ENCODE measurements at places on chromosomes 12 and 14.

- DNase-seq, result no peak
Observed at GRCh38 chr12:55253281-55253680, 8.9 kb downstream of the OR6C74 start.

DNA sequence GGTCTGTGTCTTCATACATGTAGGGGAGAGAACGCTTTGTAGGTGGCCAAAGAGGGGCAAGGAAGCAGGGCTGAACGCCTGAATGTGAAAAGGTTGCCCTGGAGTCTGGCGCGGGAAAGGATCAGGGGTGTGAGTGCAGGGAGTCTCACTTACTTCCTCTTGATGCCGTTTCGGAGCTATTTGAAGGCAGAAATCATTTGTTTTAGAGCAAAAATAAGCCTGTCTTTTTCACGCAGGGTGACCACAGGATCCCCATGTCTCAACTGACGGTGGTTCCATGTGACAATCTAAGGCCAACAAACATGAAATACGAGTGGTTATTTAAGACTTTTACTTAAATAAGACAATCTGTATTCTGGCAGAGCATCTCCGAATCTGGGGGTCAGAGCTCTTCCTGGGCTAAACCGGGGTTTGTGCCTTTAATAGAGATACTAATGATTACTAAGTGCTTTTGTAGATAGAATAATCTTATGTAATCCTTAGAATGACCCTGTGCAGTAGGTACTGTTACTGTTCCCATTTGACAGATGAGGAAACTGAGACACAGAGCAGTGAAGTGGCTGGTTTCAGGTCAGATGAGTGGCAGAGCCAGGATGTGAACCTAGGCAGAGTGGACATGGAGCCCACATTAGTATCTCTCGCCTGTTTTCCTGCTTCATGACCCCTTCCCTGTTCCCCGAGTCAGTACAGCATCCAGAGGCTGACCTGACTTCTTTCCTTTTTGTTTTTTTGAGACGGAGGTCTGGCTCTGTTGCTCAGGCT is 1.9 kb downstream of the BRI3BP start:
- DNase-seq, result no peak

- DNase-seq, result no peak
Observed at GRCh38 chr12:14885718-14886221, at the start of gene MGP. Gene MGP (minus strand): TSS chr12:14885854. CDS start chr12:14885791, 63 bp downstream.

GRCh38 chr14:59305231-59305630 is 116.8 kb downstream of the DAAM1 start:
- no peak for DNase-seq

GRCh38 chr12:89787763-89788162 is 79.1 kb upstream of the ATP2B1 start:
- no peak for DNase-seq

- DNase-seq, result no peak
Observed at GRCh38 chr14:103806805-103807204, 40.6 kb downstream of the PPP1R13B start.

DNA sequence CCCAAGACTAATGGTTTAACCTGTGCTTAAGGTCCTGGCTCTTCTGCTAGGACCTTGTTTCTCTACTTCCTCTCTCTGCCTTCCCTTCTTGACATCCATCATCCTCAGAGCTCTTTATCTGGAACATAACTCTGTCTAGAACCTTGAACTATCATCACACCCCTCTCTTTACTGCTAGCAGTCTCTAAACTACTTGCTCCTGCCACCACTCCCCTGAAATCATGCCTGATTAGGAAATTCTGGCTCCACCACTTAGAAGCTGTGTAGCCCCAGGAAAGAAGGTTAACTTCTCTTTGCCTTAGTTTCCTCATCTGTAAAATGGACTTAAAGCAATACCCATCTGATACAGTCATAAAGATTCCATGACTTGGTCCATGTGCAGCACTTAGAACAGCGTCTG is 9.1 kb downstream of the SLC38A1 start:
- DNase-seq, result no peak

GRCh38 chr12:63826006-63826585 is 18.4 kb upstream of the SRGAP1 start:
- no peak for DNase-seq

DNA sequence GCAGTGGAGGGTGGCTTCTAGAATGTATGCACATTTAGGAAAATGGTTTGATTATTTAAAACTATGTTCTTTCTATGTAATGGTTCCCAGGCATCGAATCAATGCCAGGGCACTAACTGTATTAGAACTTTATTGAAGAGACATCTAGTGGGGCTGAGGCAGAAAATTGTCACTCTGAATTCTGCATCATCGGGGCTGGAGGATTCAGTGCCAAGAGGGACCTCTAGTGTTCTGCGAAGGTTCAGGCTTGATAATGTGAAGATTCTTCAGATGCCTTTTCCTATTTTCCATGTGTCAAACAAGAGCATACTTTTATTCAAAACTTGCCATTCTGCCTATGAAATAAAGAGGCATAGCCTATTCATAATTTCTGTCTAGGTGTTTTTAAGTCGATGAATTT is 146.3 kb downstream of the CAND1 start:
- DNase-seq, result no peak

- DNase-seq, result no peak
Observed at GRCh38 chr12:19971361-19972280, 396.7 kb upstream of the PDE3A start.

- no peak for DNase-seq
Observed at GRCh38 chr14:36553656-36554260, 28.7 kb downstream of the NKX2-8 start.

DNA sequence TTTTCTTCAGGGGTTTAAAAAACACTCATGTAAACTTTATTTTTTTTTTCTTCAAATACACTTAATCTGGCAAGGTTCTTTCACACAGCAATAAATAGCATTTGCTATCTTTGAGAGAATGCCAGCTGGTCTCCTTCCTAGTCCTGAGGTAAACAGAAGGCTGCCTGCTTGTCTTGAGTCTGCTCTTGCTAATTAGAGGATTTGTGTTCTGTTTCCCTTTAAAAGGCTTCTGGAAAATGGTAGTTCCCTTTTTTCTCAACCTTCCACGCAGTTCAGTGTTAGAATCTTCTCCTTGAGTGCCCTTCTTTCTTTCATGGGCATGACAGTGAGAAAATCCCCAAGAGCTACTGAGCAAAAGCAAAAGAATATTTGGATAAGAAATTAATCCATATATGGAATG is 92.3 kb upstream of the DCN start:
- no peak for DNase-seq

- no peak for DNase-seq
Observed at GRCh38 chr12:106889950-106890626, 65.6 kb upstream of the TMEM263 start.

GRCh38 chr12:113929312-113929989 is 36.7 kb downstream of the RBM19 start:
- DNase-seq, result no peak

GRCh38 chr12:105803292-105803691 is 335.5 kb downstream of the NUAK1 start:
- no peak for DNase-seq

DNA sequence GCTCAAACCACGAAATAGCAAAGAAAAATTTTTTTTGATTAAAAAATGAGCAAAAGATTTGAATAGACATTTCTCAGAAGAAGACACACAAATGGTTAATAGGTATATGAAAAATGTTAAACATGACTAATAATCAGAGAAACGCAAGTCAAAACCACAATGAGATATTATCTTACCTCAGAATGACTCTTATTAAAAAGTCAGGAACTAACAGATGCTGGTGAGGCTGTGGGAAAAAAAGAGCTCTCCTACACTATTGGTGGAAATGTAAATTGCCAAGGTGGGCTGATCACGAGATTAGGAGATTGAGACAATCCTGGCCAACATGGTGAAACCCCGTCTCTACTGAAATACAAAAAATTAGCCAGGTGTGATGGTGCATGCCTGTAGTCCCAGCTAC is 315.5 kb upstream of the FLRT2 start:
- DNase-seq, result no peak

- DNase-seq, result no peak
Observed at GRCh38 chr14:106811162-106811561, 1284.8 kb downstream of the TMEM121 start.

DNA sequence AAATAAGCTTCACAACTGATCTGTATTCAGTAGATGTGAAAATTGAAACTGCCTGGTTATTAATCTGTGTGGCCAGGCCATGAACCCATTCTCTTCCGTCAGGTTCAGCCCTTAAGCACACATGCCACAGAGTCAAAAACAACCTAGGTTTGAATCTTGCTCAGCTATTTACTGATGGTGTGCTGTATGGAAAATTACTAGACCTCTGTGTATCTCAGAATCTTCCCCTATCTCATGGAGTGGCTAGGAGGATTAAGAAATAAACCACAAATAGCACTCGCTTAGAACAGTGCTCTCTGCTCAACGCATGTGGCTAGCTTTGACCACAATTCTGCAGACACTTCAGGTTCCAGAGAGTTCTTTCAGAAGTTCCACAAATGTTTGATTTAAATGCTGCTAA is 240.7 kb upstream of the PLEKHG7 start:
- DNase-seq, result no peak

DNA sequence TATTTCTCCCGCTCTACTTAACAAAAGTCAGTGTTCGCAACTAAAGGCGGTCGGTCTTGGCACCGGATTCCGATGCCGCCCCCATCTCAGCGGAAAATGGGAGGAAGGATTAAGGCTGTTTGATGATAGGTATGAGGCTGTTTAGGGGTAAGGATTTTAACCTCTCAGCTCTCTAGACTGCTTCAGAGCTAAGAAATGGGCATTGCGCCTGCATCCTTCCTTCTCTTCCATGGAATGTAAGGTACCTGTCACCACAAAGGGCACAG is 1.4 kb downstream of the COCH start:
- no peak for DNase-seq

- DNase-seq, result no peak
Observed at GRCh38 chr14:77306851-77307496, 13.7 kb downstream of the POMT2 start.

DNA sequence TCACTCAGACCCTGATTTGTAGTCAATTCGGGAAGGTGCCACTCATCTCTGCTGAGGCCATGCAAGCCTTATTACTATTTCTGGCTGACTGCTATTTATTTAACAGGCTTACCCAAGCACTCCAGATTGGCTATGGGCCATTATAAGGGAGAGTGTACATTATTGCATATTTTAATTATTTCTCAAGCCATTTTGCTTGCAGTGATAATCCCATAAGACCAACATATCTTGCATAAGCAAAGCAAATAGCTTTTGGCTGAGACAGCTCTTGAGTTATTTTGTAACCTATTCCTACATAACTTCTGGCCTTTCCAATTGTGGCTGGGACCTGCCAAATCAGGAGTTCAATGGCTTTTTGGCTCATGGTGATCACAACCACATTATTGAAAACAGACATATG is 509.6 kb upstream of the USP15 start:
- DNase-seq, result no peak

- DNase-seq, result no peak
Observed at GRCh38 chr12:89574736-89575208, 48.9 kb upstream of the POC1B start.

DNA sequence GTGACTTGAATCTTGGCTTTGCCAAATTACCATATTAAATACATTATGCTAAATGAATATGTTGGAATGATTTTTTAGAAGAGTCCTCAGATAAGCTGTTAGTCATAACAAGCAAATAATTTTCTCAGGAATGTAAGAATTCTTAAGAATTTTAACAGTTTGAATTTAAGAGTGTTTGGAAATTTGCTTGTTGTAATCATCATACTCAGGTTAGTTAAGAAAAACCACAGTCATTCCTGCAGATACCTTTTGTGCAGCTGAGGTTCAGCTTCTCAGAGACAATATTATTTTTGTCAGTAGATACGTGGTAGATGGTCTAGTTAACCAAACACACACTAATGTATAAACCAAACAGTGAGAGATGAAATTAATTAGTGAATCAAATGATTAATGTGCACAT is 8.9 kb downstream of the WNK1 start:
- DNase-seq, result no peak

GRCh38 chr14:25484906-25485305 is 435.0 kb upstream of the STXBP6 start:
- DNase-seq, result no peak

DNA sequence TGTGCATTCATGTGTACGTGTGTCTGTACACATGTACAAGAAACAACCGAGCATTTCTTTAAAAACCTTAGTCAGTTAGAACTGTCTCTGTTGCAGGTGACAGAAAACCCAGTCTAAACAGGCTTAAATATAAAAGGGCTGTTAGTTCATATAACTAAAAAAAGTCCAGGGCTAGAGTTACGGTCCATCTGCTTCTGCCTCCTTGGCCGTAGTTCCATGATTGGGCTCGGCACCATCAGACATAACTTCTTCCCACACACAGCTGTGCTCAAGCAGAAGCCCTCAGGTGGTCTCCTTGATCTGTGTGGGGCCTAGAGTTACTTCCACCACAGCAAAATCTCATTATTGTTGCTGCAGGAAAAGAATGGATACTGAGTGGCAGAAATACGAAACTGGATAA is 34.6 kb downstream of the CKB start:
- DNase-seq, result no peak

- DNase-seq, result peak; percentile 56
Observed at GRCh38 chr12:685388-685787, 22.1 kb upstream of the NINJ2 start.

DNA sequence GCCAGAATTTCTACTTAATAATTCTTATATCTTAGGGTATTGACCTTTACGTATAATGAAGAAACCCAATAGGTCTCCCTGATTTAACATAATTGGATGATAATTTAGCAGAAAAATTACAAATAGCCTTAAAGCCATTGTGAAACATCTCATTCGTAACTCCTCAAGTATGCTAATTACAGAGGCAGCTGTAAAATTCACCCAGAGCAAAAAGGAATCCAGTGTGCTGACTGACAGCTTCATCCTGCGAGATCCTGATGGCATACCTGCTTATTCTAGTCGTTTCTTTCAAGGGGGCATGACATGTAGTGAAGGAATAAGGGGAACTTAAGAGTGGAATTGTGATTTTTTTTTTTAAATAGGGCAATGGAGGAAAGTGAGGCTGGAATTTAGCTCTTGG is 291.5 kb downstream of the FUT8 start:
- no peak for DNase-seq

GRCh38 chr14:78674820-78675219 is 504.6 kb downstream of the NRXN3 start:
- no peak for DNase-seq

DNA sequence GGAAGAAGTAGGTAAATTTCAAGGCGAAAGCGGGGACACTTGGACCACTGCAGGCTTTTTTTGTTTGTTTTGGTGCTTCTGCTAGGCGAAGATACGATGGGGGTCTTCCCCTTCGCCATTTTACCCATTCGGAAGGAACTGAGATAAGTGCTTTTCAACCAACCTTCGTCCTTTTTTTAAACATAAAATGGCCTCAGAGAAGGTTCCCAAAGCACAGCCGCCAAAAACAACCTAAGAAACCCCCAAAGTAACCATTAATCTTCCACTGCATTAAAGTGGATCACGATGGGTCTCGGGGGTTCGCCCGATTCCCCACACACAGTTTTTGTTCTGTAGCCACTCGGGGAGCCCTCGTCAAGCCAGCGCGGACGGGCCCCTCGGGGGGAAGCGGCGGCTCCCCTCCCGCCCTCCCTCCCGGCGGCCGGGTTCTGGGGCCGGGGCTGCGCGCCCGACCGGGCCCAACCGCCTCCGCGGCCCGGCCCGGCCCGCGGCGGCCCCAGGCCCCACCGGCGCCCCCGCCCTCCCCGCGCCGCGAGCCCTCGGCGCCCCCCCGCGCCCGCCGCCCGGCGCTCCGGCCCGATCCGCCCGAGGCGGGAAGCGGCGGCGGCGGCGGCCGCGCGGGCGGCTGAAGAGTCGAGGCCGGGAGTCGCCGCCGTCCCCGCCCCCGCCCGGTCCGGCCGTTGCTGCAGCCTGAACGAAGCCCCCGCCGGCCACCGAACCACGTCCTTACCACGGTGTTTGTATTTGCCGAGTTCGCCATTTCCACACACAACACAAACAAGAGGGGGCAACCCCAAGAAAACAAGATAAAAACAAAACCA is 790 bp downstream of the GTF2A1 start:
- DNase-seq, result no peak

Data from stimulated activated CD8-positive, alpha-beta memory T cell treated with anti-CD3 and anti-CD28 coated beads, Interleukin-7, amount 100 ng/mL, for 1 hour (primary cell).